ENCODE measurements at places on chromosomes 7 and 10.

- no peak for DNase-seq
Observed at GRCh38 chr7:676972-677385, 49.5 kb upstream of the DNAAF5 start.

DNA sequence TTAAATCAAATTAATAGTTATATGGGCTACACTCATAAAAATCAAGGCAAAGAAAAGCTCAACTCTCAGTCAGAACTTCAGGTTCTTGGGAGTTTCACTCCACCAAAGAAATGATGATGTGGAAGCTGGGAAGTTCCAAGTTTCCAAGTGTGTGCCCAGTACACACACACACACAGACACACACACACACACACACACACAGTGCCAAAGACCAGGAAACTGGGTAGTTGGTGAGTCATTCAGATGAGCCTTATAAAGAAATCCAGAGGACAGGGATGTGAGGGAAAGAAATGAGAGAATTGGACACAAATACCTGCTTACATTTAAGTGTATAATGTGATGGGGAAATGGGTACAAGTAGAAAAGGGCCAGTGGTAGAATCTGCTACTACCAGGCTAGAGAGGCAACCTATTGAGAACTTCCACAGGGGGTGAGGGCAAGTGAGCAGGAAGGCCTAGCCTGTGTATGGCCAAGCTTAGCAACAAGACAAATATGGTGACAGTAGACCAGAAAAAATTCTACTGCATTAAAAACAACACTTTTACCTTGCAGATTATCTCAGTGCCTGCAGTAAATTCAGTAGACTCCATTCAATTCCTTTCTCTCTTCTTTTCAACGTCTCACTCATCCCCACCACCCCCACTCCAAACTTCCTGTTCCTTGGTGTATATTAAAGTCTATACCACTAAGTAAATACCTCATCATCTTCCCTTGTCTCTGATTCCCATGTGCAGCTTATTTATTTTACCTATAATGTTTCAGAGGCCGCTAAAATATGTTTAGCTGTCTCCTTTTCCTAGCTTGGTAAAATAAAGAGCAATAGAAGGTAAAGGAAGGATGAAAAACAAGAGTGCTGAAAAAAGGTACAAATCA, 95.0 kb downstream of the CABCOCO1 start:
- DNase-seq: no peak

DNA sequence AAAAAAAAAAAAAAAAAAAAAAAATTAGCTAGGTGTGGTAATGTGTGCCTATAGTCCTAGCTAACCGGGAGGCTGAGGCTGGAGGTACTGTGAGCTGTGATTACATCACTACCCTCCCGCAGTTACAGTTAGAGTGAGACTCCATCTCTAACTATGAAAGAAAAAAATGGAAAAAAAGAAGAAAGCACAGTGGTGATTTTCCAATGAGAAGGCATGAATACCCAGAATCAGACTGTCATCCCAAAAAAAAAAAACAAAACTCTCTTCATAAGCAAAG, 269.9 kb upstream of the MKLN1 start:
- DNase-seq: no peak

DNA sequence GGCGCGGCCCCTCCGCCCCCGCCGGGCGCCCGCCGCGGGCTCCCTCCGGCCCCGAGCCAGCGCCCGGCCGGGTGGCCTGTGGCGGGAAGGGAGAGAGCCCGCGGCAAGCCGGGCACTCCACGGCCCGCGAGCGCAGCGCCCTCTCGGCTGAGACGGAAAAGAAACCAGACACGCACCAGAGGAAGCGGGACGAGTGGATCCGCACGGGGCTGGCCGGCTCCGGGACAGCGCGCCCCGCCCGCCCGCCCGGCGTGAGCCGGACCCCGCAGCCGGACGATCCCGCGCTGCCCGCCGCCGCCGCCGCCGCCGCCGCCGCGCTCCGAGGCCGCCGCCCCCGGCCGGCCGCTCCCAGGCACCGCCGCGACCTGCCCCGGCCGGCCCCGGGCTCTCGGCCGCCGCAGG, 300 bp downstream of the ARHGAP21 start:
- DNase-seq: no peak

GRCh38 chr10:26574783-26575182, 122.7 kb upstream of the PDSS1 start:
- no peak for DNase-seq

DNA sequence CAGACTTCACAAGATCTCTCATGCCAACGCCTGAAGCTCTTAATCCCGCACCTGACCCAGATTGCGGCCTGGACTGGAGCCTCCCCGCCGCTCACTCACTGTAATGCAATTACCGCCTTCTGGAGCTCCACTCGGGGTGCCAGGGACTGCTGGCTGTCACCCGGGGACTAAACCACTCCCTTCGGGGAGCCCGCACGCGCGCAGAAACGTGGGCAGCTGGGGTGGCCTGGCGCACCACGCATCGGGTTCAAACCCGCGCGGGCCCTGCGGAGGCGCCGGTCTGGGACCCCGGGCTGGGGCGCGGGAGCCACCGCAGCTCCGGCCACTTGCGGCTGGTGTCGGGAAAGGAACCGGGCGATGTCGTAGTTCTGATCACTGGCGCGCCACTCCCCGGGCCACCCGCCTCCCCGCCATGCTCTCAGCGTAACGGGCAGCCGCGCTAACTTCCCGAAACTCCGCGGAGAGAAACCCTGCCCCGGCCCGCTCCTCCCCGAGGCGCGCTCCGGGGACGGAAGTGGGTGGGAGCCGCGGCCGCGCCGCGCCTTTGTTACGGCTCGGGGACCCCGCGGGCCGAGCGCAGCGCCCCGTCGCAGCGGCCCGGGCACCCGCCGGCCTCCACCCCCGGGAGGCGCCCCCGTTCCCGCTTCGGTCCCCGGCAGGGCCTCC, 100.3 kb upstream of the SVIL start:
- peak; percentile 47 for DNase-seq

DNA sequence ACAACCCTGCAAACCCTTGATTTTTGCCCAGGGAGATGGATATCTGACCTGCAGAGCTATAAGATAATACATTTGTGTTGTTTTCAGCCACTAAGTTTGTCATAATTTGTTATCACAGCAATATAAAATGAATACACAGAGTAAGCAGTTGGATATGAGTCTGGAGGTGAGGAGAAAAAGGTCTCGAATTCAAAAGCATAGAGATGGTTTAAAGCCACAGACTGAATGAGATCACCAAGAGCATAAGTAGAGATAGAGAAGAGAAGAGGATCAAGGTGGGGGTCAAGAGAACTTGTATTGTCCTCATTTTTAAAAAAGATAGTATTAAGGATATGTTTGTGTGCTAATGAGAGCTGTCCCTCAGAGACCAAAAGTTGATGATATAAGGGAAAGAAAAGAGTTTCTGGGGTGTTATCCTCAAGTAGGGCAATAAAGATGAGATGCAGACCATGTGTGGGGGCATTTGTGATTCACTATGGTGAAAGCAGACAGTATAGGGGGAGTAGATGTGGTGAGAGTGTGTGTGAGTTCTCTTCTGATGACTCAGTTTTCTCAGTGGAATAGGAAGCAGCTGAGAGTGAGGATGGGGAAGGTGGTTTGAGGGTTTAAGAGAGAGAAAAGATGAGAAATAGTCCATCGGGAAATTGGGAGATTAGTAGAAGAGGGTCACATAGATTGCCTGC, 25.8 kb upstream of the PCGF5 start:
- no peak for DNase-seq

- DNase-seq: no peak
Observed at GRCh38 chr7:87816389-87816788, 59.8 kb downstream of the SLC25A40 start.

- DNase-seq: no peak
Observed at GRCh38 chr10:131086511-131086910, 225.0 kb downstream of the TCERG1L start.

GRCh38 chr10:99369551-99369950, 40.4 kb downstream of the CNNM1 start:
- DNase-seq: no peak

DNA sequence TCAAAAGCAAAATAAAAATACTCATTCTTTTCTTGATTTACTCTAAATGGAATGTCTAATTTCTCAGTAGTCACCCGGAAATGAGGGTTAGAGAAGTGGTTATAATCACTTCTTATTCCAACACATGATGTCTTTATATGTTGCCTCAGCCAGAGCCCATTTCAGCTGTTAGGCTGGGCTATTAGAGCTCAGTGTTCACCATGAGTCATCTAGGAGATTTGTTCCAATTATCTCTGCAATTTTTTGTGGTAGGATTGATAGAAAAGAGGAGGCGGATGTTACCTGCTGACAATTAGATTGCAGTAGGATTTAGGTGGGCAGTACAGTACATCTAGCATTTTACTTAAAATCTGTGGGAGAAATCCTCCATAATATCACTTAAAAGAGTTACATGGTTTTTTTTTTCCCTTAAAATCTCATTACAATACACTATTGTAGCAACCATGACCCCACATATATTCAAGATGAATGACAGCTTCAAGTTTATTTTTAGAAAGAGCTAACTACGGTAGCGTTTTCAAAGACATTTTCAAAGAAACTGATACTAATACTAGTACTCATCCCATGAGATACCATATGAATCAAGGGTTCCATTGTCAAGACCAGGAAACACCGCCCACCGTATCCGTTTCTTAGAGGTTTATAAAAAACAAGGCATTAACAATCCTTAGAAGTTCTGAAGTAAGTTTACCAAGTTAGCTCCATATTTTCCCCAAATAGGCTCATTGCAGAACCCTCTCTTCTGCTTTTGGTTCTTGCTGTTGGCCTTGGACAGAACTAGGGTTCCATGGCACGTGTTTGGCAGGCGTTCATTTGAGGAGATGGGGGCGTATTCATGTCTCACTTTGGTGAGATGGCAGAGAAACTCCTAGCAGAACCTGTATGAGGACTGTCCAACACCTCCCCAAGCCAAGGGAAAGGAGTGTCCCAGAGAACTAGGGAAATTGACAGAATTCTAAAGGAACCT, 10.4 kb downstream of the CPA2 start:
- no peak for DNase-seq

- DNase-seq: no peak
Observed at GRCh38 chr7:28068811-28069216, 111.8 kb downstream of the JAZF1 start.

GRCh38 chr7:151940048-151940811, 16.0 kb upstream of the GALNTL5 start:
- DNase-seq: peak; percentile 91

GRCh38 chr10:103479135-103479534, at the start of gene CALHM3:
CALHM3 (minus strand) TSS chr10:103479240; CDS start chr10:103479032, 208 bp downstream.
- peak; percentile 80 for DNase-seq

DNA sequence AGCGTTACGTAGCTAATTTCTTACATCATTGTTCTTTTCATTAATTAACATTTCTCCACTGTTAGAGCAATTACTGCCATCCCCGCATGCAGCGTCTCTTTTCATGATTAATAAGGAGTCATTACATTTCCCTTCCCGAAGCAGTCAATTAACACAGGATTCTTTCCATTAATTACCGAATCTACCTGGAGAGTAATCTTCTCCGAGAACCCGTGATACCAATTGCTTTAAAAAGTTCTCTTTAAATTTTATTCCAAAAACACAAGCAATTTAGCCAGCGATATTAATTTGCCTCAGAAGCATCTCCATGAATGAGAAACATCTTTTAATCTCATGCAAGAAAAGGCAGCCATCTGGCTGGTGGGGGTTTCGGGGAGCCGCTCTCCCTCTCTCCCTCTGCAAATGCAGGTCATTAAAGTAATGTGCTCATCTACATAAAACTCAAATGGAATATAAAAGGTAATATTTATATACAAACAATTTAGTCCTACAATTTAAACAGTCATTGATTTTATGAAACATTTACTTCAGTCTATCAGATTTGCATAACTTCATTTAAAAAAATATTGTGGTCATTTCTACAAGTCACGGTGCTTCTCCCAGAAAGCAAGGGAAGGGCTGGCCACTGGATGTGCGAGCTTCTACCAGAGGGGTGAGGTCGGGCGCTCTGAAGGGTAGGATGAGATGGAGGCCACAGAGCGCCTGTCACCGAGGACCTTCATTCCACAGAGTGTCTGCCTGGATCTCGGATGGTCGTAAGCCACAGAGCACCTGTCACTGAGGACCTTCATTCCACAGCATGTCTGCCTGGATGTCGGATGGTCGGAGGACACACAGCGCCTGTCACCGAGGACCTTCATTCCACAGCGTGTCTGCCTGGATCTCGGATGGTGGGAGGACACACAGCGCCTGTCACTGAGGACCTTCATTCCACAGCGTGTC, 145.0 kb downstream of the WDR37 start:
- no peak for DNase-seq

- DNase-seq: no peak
Observed at GRCh38 chr10:24884793-24885192, 67.6 kb downstream of the PRTFDC1 start.

GRCh38 chr10:113239566-113240350, 289.7 kb downstream of the TCF7L2 start:
- DNase-seq: no peak

Measured in PC-9 (cell line).